Astrocyte (in vitro differentiated cells and primary cell): ENCODE measurements at places on chromosomes 2 and 18. TPM values are rescaled to one million over a fixed set of nuclear protein-coding genes. Genes with fewer than 3 reads are reported as not detected.

Gene DNER
- 0.82 and 1.0 TPM in 2 replicates for total RNA-seq

Gene UGT1A7
- not detected in 2 replicates for total RNA-seq

Gene ARHGEF33
- total RNA-seq, result 0.10 and 0.30 TPM in 2 replicates

Gene CNTNAP5
- 0.30 TPM in 1 of 2 replicates, not detected in the other for total RNA-seq

Gene RAB6C
- total RNA-seq, result 0.09 and 0.14 TPM in 2 replicates

Gene ATP8B1
- 6.9 and 10.4 TPM in 2 replicates for total RNA-seq

Gene VSNL1
- 0.61 and 2.4 TPM in 2 replicates for total RNA-seq

Gene PKDCC
- 6.9 and 9.7 TPM in 2 replicates for total RNA-seq
